Ovary (tissue), 10 donors: ENCODE measurements at places on chromosomes 11 and 22. TPM values are rescaled to one million over a fixed set of nuclear protein-coding genes. Genes with fewer than 3 reads are reported as not detected.
A peak's percentile ranks its signal among the peaks of the same experiment; 100 is the strongest.

GRCh38 chr11:121472312-121472711, 19.5 kb upstream of the SORL1-AS1 start:
- no peak overlapping the region for H3K4me3 ChIP-seq
- no peaks in the 10 kb centered on the region for H3K27me3 ChIP-seq

- no peaks in the 10 kb centered on the region for H3K27me3 ChIP-seq
- no peak overlapping the region for H3K4me3 ChIP-seq
- H3K36me3 ChIP-seq: no peaks in the 10 kb centered on the region
Observed at GRCh38 chr11:118522571-118523072, 4.7 kb upstream of the TTC36 start.

- no peak for DNase-seq
- no peaks in the 10 kb centered on the region for H3K36me3 ChIP-seq
- no peaks in the 10 kb centered on the region for H3K4me1 ChIP-seq
- no peak overlapping the region for H3K27ac ChIP-seq
Observed at GRCh38 chr11:47383071-47383470, 4.7 kb upstream of the SPI1 start.

- no peaks in the 10 kb centered on the region for H3K36me3 ChIP-seq
- no peak overlapping the region for H3K4me3 ChIP-seq
- H3K27ac ChIP-seq: no peak overlapping the region
- H3K27me3 ChIP-seq: no peaks in the 10 kb centered on the region
- DNase-seq: no peak
- H3K4me1 ChIP-seq: no peaks in the 10 kb centered on the region
Observed at GRCh38 chr22:46367707-46368191, 32.2 kb downstream of the TRMU start.

- H3K27me3 ChIP-seq: no peaks in the 10 kb centered on the region
- H3K27ac ChIP-seq: no peak overlapping the region
Observed at GRCh38 chr22:39688186-39688785, 117.7 kb downstream of the CACNA1I start.

DNA sequence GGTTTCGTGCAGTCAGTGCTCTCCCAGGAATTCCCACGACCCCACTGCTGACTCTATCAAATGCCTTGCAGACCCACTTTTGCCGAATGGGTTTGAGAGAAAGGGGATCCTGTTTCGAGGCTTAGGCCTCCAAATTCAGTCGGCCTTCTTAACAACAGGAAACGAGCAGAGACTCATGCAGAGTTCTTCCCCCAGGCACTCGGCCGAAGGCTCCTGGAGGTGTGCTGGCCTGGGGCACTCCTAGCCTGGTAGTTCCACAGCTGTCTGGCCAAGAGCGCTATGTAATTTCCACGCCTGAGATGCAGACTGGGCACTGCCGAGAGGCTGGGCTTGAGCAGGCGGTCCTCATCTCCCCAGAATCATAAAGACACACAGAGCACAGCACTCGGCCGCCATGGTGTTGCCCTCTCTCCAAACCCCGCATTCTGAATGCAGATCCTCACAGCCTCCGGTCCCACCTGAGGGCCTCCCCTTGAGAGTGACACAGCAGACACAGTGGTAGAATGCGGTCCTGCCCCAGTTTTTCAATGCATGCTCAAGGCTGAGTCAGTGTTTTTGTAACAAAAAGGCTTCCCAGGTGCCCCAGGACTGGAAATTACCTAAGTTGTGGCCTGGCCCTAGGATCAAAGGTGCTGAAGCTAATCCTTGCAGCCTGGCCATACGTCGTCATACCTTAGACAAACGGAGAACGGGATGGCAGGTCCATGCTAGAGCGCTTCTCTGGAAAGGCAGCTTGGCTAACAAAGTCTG, 30.2 kb upstream of the BID start:
- no peak for DNase-seq
- no peaks in the 10 kb centered on the region for H3K27me3 ChIP-seq
- H3K4me1 ChIP-seq: no peaks in the 10 kb centered on the region
- H3K27ac ChIP-seq: no peak overlapping the region
- H3K36me3 ChIP-seq: peaks cover 2% of the 10 kb centered on the region

- H3K4me3 ChIP-seq: no peak overlapping the region
- H3K36me3 ChIP-seq: no peaks in the 10 kb centered on the region
- H3K27me3 ChIP-seq: no peaks in the 10 kb centered on the region
Observed at GRCh38 chr22:22710719-22711531, 66.5 kb downstream of the GGTLC2 start.

GRCh38 chr11:57321388-57322255, 3.1 kb downstream of the TNKS1BP1 start:
- peak overlapping the region; percentile 94 for H3K27ac ChIP-seq
- DNase-seq: peak; percentile 57
- peak overlapping the region; percentile 63 for H3K4me3 ChIP-seq
- H3K4me1 ChIP-seq: peaks cover 35% of the 10 kb centered on the region
- H3K27me3 ChIP-seq: no peaks in the 10 kb centered on the region

DNA sequence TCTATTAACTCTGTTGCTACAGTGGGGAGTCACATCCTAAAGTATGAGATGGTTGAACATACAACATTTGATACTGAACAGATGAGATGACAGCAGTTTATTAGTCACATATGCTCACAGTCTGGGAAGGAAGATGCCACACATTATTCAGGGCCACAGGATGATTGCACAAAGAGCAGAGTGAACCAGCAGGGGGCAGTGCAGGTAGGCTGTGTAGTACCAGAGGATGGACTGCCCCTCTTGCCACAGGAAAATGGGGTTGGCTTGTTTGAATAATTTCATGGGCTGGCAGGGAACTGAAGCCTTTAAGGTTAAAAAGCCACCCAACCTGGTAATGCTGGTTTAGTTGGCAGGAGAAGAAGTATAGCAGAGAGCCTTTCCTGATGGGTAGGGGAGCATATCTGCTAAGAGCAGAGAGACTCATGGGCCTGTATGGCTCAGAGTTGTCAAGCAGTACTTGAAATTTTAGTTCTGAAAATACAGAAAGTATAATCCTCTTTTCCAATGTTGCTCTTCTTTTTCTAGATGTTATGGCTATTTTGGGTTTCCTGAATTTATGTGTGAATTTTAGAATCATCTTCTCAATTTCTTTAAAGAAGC, 180.4 kb upstream of the B3GAT1 start:
- no peaks in the 10 kb centered on the region for H3K4me1 ChIP-seq
- no peak overlapping the region for H3K4me3 ChIP-seq
- no peak for DNase-seq
- H3K36me3 ChIP-seq: no peaks in the 10 kb centered on the region

DNA sequence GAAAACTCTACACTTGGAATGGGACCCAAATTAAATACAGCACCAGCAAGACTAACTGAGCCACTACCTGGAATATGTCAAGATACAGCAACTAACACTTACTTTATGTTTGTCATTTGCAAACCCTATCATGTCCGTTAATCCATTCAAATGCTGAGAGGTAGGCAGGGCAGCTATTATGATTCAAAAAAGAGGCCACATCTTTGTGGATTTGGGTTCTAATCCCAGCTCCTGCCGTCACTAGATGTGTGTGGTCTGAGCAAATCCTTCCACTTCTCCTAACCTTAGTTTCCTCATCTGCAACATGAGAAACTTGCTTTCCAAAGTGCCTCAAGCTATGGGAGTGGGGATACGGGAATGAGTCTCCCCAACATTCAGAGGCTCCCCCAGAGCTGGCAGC, 24.2 kb downstream of the FLI1 start:
- DNase-seq: no peak
- H3K4me3 ChIP-seq: no peak overlapping the region
- no peaks in the 10 kb centered on the region for H3K27me3 ChIP-seq
- no peak overlapping the region for H3K27ac ChIP-seq

DNA sequence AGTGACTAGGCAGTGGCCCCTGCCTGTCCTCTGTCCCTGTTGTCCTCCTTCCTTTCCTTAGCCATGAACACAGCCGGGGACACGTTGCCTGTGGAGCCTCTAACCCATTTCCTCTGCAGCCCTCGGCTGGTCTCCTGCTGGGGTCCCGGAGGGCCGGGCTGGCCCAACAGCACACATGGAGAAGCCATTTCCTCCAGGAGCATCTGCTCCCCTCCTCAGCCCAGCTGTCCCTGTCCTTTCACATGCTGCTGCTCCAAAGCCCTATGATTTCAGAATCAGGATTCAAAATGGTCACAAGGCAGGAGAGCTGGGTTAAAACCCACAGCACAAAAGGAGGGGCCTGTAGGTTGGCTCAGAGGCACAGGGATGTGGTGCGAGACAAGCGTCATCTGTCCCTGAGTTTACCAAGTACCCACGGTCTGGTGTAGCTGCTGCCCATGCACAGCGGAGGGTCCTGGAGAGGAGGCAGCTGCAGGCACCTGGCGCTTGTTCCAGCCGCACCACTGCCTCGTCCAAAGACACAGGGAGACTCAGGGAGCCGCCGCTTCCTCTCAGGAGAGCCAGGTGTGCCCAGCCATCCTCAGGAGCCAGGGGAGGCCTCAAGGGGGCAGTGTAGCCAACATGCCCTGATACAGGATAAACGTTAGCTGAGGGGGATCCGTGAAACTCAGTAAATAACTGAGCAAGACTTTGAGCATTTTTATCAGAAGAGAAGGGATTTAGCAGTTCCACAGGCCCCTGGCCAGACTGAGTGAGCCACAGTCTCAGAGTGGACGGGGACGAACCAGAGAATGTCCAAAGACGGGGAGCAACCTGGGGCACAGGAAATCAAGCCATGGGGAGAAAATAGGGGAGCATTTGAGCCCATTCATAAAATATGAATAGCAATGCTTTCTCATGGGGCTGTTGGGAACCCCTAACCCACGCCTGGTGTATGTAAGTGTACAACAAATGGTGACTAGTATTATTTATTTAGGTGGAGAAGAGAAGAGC, 3.9 kb upstream of the VSIG10L2 start:
- H3K4me1 ChIP-seq: peaks cover 1% of the 10 kb centered on the region
- no peak overlapping the region for H3K27ac ChIP-seq
- no peaks in the 10 kb centered on the region for H3K27me3 ChIP-seq

DNA sequence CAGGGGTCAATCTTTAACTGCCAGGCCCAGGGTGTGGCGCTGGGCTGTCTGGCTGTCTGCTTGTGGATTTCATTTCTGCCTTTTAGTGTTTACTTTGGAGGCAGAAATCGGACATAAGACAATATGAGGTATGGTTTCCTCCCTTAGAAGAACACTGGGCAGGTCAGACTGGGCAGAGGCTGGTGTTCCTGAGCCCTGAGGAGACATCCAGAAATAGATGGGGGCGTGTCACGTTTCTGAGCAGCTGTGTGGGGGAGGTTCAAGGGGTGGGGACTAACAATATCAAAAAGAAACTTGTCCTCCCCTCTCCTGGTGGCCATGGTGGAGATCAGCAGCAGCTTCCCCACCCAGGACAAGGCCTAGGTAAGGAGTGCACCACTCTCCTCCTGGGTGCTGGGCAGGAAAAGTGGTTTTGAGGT, at the start of gene ART1:
ART1 (plus strand) TSS at position 312 of the 419 bp plus-strand sequence. CDS start 14,086 bp downstream, outside the sequence.
- H3K27me3 ChIP-seq: no peaks in the 10 kb centered on the region
- DNase-seq: no peak
- H3K4me3 ChIP-seq: no peak within 1 kb of the TSS
- H3K36me3 ChIP-seq: no peaks in the 10 kb centered on the region

- H3K27ac ChIP-seq: no peak overlapping the region
- no peaks in the 10 kb centered on the region for H3K36me3 ChIP-seq
- no peak overlapping the region for H3K4me3 ChIP-seq
- peaks cover 23% of the 10 kb centered on the region for H3K4me1 ChIP-seq
Observed at GRCh38 chr11:94795476-94796189, 27.5 kb downstream of the AMOTL1 start.

DNA sequence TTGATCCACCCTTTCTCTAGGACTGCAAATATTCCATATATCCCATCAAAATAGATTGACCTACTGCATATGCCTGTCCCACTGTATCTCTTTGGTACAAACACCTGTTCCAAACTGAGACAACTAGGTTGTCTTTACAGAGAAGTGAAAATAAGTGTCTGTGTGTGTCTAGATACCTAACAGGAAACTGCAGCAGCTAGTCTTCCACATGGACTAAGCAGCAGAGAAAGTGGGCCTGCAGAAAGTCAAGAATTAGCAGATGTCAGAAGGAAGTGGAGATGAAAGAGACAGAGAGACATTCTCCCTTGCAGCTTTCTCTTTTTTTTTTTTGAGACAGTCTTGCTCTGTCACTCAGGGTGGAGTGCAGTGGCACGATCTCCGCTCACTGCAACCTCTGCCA, 3.9 kb upstream of the RAB39A start:
- no peaks in the 10 kb centered on the region for H3K36me3 ChIP-seq
- H3K27ac ChIP-seq: no peak overlapping the region
- H3K4me3 ChIP-seq: no peak overlapping the region

DNA sequence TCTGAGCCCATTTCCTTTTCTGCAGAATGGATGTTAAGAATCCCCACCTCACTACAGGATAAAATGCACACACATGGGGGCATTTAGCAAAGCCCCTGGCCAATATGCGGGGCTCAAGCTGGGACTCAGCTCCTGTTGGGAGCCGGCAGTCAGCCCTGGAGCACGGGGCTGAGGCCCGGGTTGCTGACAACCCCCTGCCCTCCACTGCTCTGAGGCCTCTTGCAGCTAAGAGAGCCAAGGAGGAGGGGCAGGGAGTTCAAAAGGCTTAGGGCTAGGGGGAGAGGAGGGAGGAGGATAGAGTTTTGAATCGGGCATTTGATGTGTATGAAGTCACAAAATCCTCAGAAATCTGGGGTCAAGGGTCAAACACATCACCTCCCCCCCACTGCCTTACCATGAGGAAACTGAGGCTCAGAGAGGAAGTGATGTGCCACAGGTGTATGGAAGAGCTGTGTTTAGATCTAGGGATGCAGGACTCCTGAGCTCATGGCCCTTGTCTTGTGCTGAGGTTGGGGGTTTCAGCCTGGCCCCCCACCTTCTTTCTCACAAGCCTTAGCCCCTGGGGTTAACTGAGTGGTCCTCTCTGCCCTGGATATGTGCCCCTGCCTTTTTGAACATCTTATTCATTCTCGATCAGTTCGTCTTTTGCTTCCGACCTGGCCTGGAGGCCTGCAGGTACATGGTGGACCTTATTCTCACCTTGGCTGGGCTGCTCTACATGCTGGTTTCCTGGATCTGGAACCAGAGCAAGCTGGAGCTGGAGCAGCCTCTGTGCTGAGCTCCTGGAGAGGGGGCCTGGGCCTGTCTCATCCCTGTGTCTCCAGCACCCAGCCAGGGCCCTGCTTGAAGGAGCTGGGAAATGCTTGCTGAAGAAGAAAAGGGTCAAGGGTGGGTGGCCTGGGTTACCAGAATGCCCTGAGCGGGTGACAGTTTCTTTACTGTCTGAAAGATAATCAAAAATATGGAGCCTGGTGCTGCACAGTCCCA, 80.3 kb downstream of the LRRC32 start:
- H3K27me3 ChIP-seq: no peaks in the 10 kb centered on the region
- no peak overlapping the region for H3K4me3 ChIP-seq
- no peak for DNase-seq
- H3K36me3 ChIP-seq: no peaks in the 10 kb centered on the region
- H3K27ac ChIP-seq: no peak overlapping the region

The PAMR1 gene
- 5.7 TPM for total RNA-seq

The OTOG gene
- not detected for total RNA-seq

The OR56A4 gene
- total RNA-seq: not detected

The IFITM10 gene
- 0.56 TPM for total RNA-seq

The NXPE4 gene
- not detected for total RNA-seq

The SUSD2 gene
- 2.3 TPM for total RNA-seq

The SLC25A45 gene
- 4.6 TPM for total RNA-seq

The GALR3 gene
- total RNA-seq: not detected
